Activated CD4-positive, alpha-beta T cell treated with anti-CD3 and anti-CD28 coated beads, Interleukin-2, amount 50 U/mL, for 24 hours (primary cell): ENCODE measurements at places on chromosomes 5 and 9.

DNA sequence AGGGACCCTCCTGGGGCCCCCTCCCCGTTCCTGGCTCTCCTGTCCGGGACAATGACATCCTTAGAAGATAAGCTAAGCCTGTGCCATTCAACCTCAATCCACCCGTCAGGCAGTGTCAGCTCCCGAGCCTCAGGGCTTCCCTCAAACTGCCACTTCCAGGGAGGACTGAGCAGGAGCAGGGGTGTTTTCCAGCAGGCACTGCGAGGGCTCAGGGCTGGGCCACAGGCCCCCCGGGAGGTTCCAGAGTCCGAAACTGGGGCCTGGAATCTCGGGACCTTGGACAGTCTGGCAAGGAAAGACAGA lies 26.2 kb downstream of the LHX3 start:
- DNase-seq = no peak

DNA sequence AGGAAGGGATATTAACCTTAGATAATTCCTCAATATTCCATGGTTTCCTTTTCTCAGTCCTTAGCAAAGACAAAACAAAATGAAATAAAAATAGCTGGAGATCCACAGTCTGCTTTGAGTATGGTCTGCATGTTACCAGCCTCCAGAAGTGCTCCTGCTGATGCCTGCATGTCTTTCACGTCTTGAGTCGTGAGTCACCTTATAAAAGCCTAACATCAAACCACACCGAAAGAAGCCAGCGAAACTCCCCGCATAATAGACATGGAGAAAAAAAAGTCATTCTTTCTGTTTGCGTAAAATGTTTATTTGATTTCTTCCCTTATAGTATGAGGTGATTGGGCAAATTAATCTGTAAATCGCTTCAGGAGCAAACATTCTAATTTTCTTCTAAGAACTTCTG lies 380.5 kb downstream of the SLCO4C1 start:
- DNase-seq = no peak

- peak; percentile 44 for DNase-seq
These were observed 6.1 kb downstream of the SAPCD2 start for GRCh38 chr9:137064027-137064879.

DNA sequence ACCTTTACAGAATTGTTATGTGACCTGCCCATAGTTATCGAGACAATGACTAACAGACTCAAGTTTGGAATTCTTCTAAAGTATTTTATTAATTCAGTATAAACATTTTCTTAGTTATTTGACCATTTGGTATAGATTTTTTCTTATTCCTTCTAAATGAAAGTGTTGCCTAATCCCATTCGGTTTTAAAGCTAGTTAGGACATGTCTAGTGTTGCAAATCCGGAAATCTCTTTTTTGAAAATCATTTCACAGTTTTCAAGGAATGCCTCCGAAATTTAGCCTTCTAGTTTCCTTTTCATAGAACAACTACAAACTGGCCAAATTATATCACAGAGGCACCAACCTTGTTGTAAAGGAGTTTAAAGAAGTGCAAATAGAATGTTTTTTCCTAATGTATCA lies 171.8 kb downstream of the XRCC4 start:
- DNase-seq = no peak

GRCh38 chr9:91534374-91534773 lies 110.7 kb upstream of the NFIL3 start:
- no peak for DNase-seq
